Hepatic stellate cell (primary cell): ENCODE measurements at places on chromosomes 7 and 10.
A peak's percentile ranks its signal among the peaks of the same experiment; 100 is the strongest.

- DNase-seq: no peak
Observed at GRCh38 chr7:35024298-35024697, 13.0 kb downstream of the DPY19L1 start.

- no peak for DNase-seq
Observed at GRCh38 chr7:107678110-107678753, 17.6 kb downstream of the SLC26A4 start.

GRCh38 chr7:108099713-108100112, 30.4 kb downstream of the LAMB4 start:
- no peak for DNase-seq

DNA sequence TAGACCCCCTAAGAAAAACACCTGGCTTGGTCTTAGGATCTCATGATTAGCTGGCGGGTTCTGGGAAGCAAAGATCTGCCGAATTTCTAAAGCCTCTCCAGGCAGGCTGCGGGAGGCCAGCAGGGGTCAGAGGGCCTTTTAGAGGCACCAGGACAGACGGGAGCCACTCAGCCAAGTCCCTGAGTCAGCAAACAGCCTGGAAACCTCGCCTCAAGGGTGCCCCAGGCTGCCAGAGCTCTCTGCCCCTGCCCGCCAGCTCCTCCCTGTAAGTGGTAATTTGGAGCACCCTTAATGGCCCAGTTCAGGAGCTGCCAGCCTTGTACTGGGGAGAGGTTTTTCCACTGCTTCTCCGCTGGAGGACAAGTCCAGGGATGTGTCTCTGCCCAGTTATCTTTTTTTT, 88.7 kb downstream of the HIP1 start:
- DNase-seq: no peak

DNA sequence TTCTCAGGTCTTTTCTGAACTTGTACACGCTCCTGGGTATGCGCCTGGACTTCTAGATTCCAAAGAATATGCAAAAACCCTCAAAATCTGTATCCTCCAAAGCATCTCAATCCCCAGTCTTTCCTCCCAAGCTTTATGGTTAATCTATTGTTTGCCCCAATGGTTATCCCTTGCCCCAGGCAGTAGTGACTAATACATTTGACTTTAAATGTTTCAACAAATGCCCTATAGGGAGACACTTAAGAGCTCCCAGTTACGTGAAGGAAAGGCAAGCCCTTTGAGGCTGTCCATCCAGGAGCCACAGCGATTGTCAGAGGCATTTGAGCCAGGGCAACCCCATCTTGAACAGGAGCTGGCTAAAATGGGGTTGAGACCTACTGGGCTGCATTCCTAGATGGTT, 12.7 kb upstream of the FOXL3 start:
- DNase-seq: no peak

GRCh38 chr10:74079028-74079935, 71.3 kb downstream of the AP3M1 start:
- DNase-seq: no peak

DNA sequence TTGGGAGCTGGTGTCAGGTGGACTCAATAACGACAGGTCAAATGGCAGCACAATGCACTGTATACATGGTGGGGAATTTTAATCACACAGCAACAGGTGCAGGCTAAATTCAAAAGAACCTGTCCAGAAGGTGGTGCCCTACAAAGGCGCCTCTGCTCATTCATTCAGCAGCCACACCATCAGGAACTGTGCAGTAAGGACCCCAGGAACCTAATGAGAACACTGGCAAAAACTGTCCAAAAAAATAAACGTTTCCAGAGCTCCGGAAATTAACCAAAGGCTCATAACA, 21.9 kb upstream of the CRYGN start:
- DNase-seq: no peak

GRCh38 chr7:50682079-50682478, 100.6 kb downstream of the GRB10 start:
- DNase-seq: no peak

DNA sequence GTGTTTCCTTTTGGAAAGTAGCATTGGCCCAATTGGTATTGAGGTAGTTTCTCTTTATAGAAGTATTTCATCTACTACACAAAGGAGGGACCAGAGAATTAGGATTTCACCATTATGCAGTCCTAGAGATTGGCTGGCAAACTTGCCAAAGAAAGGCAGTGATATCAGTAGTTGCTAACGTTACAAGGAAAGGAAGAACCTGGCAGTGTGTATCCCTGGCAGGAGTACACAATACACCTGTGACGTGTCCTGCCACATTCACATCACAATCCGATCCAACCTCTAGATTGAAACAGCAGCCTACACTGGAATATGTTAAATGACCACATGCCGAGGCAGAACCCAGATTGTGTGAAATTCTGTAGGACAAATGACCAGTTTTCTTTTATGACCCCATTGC, 81.7 kb downstream of the CACNB2 start:
- DNase-seq: no peak

DNA sequence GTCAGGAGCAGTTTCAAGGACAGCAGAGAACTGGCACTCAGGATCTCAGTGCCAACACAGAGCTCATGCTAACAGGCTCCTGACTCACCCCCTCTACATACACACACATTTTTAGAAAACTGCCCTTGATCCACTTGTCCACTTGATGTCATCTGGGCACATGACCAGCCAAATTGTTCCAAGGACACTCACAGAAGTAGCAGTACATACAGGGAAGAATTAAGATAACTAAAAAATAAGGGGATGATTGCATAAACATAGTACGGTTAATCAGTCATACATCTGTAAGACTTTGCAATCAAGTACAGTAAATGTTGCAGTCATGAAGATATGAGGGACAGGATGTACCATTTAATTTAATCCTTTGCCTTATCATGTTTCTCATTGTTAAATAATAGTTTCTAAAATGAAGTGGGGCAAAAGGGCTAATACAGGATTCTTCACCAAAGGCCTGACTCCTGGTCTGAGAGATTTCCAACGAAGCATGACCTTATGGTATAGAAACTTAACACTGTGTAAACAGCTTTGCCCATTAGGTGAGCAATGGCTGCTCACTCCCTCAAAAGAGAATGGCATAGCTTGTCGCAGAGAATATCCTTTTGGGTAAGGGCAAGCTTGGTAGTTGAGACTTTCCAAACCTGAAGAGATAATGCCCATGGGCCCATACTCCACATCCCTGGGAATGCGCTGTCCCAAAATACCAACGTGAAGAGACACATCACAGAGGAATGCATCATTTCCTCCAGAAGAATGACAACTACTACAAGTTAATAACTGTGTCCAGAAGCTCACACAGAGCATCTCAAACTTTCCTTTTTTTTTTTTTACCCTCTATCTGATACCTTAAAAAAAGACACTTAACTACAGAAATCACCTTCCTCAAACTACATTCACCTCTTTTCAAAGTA, 94.1 kb downstream of the ARMH3 start:
- peak; percentile 68 for DNase-seq

DNA sequence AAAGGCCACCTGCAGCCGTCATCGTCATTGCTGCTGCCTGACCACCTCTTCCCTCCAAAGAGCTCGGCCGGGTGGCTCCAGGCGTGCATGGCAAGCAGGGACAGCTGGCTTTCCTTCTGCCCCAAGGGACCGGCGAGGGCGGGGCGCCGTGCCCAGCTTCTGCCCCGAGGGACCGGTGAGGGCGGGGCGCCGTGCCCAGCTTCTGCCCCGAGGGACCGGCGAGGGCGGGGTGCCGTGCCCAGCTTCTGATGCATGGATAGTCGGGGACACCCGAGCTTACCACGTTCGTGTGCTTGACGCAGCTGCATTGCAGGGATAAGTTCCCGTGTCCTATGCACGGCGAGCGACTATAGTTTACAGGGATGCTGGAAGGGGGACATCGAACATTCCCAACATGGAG, 27.0 kb downstream of the CFAP46 start:
- DNase-seq: no peak

- no peak for DNase-seq
Observed at GRCh38 chr10:91335147-91335546, 75.0 kb upstream of the HECTD2 start.

GRCh38 chr7:43669286-43670081, 59.8 kb downstream of the COA1 start:
- no peak for DNase-seq

- DNase-seq: peak; percentile 6
Observed at GRCh38 chr10:22986771-22987542, 59.1 kb downstream of the ARMC3 start.

GRCh38 chr7:1755783-1756625, 85.9 kb downstream of the ELFN1 start:
- no peak for DNase-seq

GRCh38 chr7:45450571-45451204, 123.5 kb upstream of the ADCY1 start:
- no peak for DNase-seq

DNA sequence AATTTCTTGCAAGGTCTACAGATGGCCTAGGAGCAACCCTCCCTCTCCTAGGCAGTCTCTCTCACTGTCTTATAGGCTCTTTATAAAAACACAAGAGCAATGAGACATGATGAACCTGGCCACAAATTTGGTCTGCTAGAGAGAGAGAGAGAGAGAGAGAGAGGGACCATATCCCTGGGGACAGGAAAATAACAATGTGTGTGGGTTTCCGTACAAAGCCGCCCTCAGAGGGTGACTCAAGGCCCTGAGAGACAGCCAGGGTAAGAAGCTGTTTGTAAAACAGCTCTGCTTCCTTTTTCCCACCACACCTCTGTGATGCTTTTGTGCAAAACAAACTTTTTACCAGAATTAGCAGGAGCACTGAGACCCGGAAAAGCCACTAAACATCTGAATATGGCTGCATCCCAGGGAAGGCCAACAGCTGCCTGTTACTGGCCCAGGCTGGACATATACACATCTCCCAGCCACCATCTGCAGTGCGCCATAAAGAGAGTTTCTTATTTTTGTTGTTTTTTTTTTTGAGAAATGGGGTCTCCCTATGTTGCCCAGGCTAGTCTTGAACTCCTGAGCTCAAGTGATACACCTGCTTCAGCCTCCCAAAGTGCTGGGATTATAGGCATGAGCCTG, 18.4 kb downstream of the GIMAP5 start:
- DNase-seq: no peak

DNA sequence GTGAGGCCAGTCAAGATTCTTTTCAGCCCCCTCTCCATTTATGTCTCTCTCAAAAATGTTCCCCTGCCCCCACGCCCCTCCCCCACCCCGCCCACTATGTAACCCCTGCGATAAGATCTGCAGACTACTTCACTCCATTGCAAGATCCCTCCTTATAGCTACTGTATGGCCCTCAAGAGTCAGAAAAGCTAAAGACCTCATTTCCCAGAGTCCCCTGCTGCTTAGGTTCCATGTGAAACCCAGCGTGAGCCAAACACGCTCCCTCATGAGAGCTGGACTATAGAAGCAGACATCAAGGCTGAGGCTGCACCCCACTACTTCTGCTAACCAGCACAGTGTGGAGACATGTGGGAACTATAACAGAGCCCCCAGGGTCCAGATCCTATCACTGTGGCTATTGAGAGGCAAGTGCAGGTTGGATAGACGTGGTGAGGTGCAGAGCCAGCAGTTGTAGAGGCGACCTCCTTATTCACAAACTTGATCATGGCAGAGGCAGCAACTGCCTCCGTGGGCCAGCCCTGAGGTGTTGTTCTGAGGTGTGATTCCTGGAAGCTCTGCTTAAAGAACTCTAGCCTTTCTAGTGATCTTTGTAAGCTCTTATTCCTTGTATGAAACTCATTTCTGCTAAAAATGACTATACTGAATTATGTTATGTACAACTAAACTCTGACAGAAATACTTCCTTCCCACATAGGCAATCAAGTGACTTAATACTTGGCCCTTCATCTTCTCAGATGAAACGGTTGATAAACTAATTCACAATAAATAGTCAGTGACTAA, 117.0 kb upstream of the ARID5B start:
- DNase-seq: no peak

GRCh38 chr10:84173501-84173929, at the start of gene GPR15LG:
Gene GPR15LG (plus strand): TSS chr10:84173801. CDS start chr10:84173852, 51 bp downstream.
- DNase-seq: no peak

DNA sequence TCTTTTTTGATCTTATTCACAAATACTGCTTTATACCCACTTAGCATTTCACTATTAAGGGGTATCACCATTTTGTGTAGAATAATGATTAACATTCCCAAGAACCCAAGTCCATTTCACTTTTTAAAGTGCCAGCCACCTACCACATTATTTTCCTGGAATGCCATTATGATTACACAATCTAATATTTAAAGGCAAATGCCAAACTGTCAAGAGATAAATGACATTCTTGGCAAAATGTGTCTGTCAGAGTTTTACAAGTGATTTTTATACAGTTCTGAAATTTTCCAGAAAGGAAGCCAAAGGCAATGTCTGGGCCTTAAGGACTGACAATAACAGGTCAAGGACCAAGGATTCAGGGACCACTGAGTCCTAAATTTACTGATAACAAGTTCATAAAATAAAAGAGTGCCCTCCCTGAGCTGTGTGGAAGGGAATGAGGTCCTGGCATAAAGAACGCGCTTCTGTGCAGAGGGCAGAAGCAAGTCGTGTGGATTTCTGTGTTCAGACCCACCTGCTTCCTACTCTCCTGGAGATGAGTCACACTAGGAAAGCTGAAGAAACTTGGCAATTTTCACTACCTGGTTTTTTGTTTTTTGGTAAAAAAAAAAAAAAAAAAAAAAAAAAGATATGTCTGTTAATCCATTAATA, 66.5 kb downstream of the UBE2H start:
- DNase-seq: no peak

GRCh38 chr7:141700848-141701371, 1.1 kb downstream of the DENND11 start:
- DNase-seq: peak; percentile 30

DNA sequence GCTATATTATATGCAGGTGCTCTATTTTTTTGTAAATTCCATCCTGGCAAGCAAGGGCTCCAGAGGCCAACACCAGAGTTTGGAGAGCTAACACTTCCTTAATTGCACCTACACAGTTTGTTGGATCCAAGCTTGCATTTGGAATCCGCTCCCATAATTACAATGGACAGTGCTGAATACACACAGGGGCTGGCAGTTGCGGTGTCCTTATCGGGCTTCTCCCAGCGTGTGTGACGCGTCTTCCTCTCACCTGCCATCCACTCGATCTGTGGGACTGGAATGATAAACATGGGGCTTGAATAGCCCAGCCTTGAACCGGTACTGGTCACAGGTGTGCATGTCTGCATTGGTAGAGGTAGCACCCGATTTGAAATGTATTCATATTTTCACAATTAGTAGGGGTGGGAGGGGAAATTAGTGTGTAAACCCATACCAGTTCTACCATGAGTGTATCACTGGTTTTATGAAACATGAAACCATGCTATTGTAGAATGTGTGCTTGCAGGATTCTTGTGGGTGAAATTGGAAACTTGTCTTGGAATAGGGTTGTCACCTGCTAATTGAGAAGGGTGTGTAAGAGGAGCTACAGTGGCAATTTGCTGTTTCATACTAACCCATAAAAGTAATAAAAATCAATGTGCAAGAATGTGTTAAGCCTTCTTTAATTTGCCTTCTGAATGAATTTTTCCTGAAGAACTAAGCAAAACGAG, 316.5 kb downstream of the WDR11 start:
- DNase-seq: no peak

DNA sequence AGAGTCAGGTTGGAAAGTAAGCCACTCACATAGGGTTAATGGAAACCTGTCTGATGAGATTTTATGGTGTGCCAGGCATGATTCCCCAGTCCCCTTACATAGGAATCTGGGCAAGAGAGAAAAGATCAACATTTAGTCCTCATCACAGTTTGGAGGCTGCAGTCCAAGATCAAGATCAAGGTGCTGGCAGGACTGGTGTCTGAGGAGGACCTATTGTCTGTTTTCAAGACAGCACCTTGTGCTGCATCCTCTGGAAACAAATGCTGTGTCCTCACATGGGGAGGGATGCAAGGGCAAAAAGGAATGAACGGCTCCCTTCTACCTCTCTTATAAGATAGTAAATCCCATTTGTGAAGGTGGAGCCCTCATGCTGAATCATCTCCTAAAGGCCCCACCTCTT, 244.8 kb upstream of the GALNT17 start:
- no peak for DNase-seq
